ENCODE measurements at places on chromosomes 6 and 20.

- DNase-seq, result no peak
Observed at GRCh38 chr20:9022376-9022775, 46.5 kb upstream of the PLCB4 start.

GRCh38 chr6:170210026-170210390, 80.9 kb downstream of the DLL1 start:
- no peak for DNase-seq

DNA sequence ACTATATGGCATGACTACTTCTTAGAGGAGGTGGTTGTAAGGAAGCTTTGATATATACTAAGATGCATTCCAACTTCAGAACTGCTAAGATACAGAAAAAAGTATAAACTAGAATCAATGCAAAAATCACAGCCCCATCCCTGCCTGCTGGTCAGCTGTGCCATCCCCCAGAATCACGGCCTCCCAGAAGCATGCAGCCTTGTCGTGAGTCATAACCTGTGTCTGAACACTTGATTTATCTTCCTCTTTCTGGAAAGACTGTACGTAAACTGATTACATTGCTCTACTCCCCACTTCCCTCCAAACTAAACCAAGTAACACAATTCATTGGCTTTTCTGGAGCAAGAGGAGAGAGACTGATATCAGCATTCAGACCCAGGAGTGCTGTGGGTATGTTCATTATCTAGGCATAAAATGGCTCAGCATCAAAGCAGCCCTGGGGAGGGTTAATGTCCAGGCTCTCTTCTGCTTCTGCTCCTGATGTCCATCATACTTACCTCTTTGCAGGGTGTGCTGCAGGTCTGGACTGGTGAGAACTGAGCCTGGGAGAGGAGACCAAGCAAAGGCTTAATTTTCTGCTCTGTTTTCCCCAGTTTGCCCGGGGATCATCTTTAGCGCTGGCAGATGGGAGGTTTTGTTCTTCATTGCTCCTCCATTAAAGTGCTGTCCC, 18.4 kb downstream of the SCP2D1 start:
- DNase-seq, result no peak

DNA sequence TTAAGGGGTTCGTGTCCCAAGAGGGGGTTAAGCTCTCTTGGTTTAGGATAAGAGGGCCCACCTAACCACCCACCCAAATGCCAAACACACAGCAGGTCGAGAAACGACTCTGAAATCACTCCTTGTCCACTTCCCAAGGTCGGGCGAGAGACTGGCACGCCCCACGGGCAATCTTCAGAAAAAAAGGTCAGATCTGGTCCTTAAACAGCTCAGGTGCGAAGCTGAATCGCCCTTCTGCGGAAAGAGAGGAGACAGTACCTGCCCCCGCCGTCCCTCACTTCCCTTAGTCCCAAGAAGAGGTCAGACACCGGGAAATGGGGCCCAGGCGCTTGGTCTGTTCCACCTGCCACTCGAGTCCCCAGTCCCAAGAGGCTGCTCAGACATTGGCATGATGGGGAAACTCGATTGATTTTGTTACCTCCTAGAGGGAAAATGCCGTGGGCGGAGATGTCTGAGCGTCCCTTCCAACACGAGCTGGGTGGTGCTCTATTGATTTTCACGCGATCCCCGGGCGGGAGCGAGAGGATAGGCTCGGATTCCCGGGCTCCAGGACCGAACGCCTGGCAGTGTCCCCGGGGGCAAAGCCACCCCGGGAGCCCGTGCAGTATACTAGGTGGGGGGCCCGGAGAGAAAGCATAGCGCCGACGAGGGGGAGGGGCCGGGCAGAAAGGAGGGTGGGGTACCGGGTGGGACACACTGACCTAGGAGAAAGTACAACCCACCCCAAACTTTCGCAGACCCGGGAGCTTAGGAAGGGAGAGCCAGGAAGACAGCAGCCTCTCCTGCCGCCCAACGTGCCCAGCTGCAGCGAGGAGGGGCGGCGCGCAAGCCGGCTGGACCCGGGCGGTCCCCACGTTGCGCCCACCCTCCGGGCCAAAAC, 1.1 kb upstream of the SAMD5 start:
- peak; percentile 47 for DNase-seq

- DNase-seq, result no peak
Observed at GRCh38 chr20:32089637-32090362, 19.7 kb upstream of the TM9SF4 start.

Data from psoas muscle (tissue), 8 donors.